ENCODE measurements at places on chromosomes 1 and 21. TPM values are rescaled to one million over a fixed set of nuclear protein-coding genes. Genes with fewer than 3 reads are reported as not detected.

DNA sequence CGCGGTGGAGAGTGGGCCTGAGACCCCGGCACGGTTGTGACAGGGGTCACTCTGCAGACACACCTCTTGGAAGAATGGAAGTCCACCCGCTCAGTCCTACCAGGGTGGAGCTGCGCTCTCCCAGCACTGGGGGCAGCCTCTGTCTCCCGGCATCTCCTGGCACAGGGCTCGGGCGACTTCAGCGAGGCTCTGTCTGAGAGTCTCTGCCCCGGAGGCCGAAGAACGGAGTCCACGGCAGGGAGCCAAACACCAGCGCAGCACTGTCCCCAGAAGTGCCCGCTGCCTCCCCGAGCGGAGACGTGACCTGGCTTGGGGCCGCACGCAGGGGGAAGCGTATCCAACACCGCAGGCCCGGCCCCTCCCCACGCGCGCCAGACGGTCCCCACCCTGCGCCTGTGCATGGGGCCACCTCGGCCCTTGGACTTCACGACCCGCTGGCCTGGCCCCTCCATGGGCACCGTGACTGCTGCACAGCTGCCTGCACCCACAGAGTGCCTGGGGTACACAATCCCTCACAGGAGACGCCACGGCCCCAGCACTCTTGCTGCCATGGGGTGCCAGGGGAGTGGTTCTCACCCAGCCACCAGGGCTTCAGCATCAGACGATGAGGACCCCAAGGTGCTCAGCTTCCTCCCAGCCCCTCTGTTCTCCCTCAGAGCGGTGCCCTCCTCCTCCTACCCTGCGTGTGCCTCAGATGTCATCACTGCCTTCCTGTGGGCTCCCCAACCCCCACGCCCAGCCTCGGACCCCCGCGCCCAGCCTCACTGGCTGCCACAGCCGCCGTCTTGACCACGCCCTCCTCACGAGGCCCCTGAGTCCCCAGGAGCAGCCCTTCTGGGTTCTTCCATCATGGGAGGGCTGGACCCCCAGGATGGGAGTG, 14.9 kb upstream of the RNF223 start:
- DNase-seq: no peak

- no peak for DNase-seq
These were observed 101.6 kb upstream of the BACE2 start for GRCh38 chr21:41066086-41066938.

- DNase-seq: no peak
These were observed 2.8 kb upstream of the ABCG1 start for GRCh38 chr21:42215942-42216725.

DNA sequence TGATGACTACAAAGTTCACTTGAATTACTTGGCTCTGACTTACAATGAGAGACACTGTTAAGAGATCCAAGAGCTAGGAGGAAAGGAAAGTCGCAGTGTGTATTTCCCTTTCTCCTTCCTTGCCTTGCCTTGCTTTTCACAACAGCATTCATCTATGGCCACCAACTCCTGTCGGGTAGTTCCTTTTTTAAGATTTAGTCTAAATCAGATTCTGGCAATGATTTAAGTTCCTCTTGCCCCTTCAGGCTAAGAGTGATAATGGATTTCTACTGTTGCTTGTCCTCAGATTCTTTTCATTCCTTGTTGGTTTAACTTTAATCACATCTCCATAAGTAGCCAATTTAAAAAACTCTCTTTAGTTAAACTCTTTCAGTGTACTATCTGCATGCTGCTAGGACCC, 91.9 kb downstream of the GTF2B start:
- DNase-seq: no peak

DNA sequence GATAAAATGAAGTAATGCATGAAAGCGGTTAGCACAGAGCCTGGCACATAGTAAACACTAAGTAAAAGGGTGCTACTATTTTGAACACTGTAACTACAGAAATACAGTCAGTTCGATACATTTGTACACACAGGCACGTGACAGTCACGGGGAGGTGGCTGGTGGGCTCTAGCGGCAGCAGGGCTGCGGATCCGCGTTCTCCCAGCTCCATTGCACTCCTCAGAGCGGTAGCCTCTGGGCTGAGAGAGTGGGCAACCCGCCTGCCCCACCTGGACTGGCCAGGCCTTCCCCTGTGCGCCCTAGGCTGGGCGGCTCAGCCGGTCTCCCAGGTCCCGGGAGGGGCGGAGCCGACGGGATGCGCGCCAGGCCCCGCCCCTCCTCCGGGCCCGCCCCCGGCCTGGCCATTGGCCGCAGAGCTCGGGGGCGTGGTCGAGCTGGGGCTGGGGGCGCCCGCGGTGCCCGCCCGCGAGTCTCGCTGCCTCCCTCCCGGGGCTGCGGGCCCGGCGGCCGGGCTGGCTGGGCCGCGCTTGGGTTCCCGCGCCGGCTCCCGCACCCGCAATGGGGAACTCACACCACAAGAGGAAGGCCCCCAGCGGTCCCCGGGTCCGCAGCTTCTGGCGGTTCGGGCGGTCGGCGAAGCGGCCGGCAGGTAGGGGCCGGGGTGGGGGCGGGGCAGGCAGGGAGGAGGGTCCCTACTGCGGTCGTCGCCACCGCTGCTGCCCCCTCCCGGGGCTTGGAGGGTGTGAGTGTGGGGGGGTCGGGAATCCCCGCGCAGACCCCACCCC, 51.2 kb upstream of the SYNC start:
- peak; percentile 76 for DNase-seq

GRCh38 chr21:44519346-44520325, 20.4 kb downstream of the KRTAP10-1 start:
- no peak for DNase-seq

- no peak for DNase-seq
These were observed 252.4 kb downstream of the TOMM20 start for GRCh38 chr1:234875953-234876855.

DNA sequence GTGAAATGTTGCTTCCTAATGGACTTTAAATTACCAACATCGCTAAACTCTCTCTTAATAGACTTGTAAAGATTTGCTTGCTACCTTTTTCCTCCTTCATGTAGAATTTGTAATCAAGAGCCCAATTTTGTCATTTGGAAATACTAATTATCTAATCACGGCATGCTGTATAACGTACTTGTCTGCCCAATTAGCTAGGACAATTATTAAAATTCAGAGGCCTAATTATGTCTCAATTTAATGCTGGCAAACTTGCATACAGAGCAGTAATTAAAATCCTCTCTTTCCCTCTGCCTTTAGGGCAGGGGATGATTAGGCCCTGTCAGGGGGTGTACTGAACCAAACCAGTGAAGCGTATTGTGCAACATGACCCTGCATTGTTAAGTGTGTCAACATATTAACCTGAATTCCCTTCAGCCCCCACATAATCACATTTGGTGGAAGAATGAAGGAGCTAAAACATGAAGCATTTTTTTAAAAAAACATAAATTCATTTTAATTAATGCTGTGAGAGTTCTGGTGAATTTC, 137.4 kb upstream of the BARHL2 start:
- DNase-seq: no peak

DNA sequence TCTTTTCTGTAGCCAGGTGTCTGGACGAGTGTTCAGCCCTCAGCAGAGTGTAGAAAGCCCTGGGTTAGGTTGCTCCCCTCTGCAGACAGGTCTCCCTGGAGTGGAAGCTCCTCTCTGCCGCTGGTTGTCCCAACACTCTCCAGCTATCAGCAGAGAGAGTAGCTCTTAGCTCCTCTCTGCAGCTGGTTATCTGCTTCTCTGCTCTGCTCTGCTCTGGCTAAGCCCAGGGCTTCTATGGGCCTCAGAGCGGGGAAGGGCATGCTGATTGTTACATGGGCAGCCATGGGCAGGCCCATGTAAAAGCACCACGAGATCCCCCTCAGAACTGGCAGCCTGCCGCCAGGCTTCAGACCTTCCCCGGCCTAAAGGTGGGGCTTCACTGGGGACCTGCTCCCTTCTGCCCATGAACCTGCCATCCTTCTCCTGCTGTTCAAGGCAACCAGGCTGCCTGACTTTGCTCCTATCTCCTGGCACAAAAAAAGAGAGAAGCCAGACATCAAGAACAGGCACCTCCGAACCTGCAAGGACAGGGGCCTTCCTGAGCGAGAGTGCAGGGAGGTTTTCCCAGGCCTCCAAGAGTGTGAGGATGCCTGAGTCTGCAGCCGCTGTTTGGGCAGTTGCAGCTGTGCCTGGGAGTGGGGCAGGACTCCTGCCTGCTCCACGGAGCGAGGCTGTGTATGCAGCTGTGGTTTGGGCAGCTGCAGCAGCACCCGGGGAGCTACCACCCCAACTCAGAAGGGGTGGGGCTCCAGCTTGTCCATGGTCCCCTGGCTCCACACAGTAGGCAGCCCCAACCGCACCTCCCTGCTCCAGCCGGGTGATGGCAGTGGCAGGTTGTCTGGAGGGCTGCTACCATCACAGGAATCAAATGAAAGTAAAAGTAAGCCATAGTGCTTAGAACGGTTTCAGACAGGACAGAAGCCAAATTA, 973.7 kb downstream of the LTN1 start:
- peak; percentile 15 for DNase-seq

DNA sequence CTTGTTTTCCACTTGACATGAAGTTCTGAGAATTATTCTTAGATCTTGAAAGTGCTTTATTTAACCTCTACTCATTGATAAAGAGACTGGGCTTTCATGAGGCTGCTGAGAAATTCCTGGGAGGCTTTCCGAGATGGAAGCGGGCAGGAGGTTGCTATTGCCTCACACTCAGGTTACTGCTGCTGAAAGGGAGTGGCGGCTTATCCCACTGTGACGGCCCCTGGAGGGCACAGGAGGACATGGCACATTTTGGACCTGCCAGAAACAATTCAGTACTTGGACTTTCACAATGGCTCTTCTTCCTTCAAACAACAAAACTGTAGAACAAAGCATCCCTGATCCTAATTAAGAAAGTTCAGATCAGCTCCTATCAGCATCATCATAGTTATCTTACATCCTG, 16.2 kb upstream of the MARK1 start:
- DNase-seq: no peak

DNA sequence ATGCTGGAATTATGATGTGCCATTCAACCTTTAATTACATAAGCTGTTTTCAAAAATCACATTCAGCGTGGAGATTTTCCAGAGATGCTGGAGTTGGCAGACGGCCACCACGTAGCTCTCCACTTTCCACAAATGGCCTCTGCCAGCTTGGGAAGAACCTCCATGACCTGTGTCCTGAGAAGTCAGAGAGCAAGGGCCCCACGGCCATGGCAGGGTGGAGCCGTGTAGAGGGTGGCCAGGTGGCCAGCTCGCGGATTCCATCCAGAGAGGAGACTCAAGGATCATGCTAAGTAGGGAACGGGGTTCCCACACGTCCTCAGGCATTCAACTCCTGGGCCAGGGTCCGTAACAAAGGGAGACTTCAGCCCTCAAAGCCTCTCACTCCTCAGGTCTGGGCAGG, 1.3 kb upstream of the GALE start:
- no peak for DNase-seq

- no peak for DNase-seq
These were observed 50.6 kb upstream of the COG2 start for GRCh38 chr1:230591678-230592077.

DNA sequence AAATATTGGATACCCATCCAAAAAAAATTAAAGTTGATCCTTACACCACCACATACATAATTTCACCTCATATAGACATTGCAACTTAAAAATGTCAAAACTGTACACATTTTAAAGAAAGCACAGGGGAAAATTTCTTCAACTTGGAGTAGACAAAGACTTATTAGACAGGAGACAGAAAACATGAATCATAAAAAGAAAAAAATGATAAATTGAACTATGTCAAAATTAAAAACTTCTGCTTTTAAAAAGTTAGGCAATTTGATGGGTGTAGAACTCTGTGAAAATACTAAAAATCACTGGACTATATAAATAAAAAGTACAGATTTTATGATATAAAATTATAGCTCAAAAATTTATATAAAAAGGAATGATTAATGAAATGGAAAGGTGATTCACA, 4.4 kb upstream of the OR10K1 start:
- DNase-seq: no peak

- no peak for DNase-seq
These were observed 28.4 kb upstream of the NFIA start for GRCh38 chr1:61053712-61054600.

MAP3K21 gene
- total RNA-seq: 1.8 TPM

ID3 gene
- 621 TPM for total RNA-seq

ESRRG gene
- total RNA-seq: not detected

TP53BP2 gene
- 21.1 TPM for total RNA-seq

THEM5 gene
- total RNA-seq: not detected

FCRL4 gene
- not detected for total RNA-seq

Measured in OCI-LY7 (cell line).